ENCODE measurements at places on chromosomes 16 and 17.

DNA sequence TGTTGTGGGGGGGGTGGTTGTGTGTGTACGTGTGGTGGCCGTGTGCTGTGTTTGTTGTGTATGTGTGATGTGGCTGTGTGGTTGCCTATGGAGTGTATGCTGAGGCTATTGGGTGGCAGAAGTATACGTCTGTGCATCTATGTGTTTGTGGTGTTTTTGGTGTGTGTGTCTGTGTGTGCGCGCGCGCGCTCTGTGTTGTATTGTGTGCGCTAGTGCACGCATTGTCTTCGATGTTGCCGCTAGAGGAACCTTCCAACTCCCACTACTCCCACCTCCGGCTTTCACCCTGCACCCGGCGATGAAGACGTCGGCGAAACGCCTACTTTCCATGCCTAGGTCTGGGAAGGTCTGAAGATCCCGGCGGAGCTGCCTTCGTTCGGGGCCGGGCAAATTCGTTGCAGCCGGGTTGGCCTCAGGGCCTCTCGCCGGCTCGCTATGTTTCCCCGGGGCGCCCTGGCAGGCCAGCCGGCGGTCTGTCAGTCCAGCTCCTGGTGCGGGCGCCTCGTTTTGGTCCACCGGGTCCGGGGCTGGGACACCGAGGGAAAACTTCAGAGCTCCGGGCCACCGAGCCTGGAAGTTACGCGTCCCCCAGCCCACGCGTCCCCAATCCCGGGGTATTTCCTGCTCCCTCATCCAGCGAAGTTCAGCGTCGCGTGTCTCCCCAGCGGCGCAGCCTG, 5.2 kb upstream of the DLX4 start:
- DNase-seq: no peak

DNA sequence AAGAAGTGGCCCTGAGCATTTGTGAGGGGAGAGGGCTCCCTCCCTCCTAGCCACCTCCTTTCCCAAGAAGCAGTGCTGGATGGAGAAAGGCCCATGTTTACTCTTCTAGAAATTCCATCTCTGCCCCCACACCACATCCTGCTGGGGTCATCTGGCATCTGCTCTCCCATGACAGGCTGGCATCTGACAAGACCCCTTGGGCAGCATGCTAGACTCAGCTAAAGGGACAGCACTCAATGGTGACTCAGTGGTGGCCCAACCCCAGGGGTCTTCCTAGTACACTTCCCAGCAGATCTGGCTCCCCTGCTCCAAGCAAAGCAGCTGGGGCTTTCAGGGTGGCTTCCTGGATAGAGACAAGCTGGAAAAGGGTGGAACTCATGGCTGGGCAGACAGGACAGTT, 14.4 kb downstream of the SLC38A7 start:
- no peak for DNase-seq

DNA sequence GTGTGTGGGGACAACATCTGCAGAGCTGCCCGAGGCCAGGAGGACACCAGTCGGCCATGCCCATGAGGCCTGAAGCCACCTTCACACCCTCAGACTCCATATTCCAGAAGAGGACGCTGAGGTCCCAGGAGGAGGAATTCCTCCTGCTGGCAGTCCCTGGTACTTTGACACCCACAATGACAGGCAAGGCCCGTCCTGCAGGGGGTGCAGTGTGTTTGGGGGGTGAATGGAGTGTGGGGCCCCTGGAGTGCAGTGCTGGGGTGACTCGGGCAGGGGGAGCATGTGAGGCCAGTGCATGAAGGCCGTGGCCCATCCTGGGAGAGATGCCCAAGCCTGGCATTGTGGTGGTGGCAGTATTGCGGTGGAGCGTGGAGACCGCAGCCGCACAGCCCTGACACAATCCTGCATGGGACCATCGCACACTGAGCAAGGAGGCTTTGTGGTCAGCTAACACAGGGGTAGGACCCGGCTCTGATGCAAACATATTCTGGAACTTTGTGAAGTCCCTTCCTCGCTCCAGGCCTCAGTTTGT, 52.2 kb downstream of the ZDHHC7 start:
- DNase-seq: no peak

GRCh38 chr17:68399638-68400403, 57.5 kb downstream of the WIPI1 start:
- DNase-seq: no peak

DNA sequence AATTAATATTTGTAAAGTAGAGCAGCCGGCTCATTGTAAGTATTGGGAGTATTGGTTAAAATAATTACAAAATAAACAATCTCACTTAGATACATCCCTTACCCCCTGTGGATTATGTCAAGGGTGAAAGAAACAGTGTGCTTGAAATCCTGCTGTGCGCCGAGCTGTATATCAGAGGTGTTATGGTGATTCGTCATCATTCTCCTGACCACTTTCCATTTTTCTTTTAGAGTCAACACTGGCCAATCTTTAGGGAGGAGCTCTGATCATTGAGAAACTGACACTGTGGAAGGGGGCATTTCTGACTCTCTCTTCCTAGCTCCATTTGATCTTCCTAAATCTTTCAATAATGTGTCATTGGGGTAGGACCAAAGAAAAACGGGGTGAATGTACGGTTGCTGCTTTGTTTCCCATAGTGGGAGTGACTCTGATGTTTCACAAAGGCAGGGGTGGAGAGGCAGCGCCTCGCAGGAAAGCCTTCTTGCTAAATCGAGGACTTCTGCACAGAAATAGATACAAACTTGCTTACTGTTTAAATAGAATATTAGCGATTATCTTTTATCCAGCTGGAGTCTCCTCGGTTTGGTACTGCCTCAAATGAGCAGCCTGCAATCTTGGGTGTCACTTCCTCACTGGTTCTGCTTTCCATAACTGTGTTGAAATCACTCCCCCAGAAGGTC, 123.4 kb downstream of the PRKCB start:
- DNase-seq: no peak

- no peak for DNase-seq
Observed at GRCh38 chr17:13353590-13353989, 248.1 kb downstream of the HS3ST3A1 start.

DNA sequence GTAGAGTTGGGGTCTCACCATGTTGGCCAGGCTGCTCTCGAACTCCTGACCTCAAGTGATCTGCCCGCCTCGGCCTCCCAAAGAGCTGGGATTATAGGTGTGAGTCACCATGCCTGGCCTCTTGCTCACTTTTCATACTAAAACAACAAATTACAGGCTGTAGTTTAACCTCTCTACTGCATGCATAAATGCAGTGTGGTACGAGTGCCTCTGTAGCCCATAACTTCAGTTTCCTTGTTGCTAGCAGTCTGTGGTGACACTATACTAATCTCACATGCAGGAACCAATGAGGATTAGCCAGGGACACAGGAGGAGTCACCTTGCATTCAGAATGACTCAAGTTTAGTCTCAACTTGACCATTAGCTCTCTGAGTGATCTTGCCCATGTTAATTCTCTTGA, 20.1 kb downstream of the HMOX2 start:
- DNase-seq: no peak

GRCh38 chr16:74461826-74462225, 40.5 kb upstream of the CLEC18B start:
- no peak for DNase-seq

GRCh38 chr16:23679274-23679985, 741 bp downstream of the PLK1 start:
- DNase-seq: no peak

DNA sequence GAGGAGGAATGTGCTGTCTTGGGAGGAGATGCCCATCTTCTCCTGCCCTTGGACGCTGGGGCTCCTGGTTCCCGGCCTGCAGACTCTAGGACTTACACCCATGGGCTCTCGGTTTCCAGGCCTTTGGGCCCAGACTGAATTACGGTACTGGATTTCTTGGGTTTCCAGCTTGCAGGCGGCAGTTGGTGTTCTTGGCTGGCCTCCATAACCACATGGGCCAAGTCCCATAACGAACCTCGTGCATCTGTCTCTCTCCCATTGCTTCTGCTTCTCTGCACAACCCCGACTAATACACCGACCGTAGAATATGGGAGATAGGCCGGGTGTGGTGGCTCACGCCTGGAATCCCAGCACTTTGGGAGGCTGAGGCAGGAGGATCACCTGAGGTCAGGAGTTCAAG, 162.6 kb downstream of the SDK2 start:
- DNase-seq: no peak

DNA sequence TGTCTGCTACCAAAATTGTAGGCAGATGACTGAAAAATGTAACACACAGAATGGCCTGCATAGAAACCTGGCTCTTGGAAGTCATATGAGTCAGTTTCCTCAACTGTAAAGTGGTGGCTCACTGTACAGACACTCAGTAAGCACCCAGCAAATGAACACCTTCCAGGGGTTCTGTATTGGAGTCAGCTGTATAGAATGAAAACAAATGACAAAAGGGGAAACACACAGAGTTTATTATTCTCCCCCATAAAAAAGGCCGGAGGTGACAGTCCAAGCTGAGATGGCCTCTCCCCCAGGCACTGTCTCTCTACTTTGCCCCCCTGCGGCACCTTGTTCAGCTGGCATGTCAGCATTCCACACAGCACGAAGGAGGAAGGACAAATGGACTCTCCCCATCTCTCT, 6.2 kb upstream of the MEOX1 start:
- no peak for DNase-seq

- DNase-seq: no peak
Observed at GRCh38 chr17:6474906-6475305, 30.7 kb downstream of the PIMREG start.

DNA sequence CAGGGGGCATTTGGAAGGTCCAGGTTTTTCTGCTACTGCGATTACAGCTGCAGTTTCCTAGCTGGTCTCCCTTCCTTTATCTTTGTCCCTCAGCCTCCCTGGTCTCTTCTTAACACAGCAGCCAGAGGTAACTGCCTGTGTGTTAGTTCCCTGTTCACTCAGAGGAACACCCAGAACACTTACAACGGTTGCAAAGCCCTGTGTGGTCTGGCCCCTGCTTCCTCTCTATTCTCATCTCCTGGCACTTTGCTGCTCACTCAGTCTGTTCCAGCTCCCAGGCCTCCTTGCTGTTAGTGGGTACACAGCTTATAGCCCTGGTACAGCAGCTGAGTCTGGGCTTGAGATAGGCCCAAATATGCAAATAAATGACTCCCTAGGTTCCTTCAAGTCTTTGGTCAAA, 16.4 kb downstream of the NTN1 start:
- no peak for DNase-seq

DNA sequence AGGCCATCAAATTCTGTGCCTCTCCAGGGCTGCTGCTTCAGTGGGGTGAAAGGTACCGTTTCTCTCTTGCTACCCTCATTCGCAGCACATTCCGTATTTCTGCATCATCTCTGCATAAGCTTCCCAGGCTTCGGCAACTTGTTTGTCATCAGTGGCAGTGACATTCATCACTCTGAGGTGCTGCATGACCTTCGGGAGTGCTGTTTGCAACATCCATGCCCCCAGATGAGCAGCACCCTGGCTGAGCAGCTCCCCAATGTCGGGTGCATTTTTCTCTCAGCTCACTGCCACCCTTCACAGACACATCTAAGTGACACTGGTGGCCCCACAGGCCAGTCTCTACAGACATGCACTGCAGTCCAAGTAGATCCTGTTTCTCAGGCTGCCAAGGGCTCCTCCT, 3.8 kb downstream of the CREBBP start:
- no peak for DNase-seq

DNA sequence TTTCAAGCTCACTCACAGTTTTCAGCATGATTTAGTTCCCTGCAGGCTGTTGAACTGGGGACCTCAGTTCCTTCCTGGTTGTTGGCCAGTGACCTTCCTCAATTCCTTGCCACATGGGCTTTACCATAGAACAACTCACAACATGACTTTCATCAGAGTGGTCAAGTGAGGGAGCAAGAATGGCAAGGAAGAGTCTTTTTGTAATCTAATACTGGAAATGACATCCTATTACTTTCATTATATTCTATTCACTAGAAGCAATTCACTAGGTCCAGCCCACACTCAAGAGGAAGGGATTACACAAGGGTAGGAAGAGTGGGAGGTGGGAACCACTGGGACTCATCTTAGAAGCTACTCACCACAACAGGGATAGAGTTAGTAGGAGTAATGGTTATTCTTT, 57.6 kb downstream of the SYT17 start:
- DNase-seq: no peak

GRCh38 chr16:69691980-69692911, 34.1 kb downstream of the NQO1 start:
- no peak for DNase-seq

DNA sequence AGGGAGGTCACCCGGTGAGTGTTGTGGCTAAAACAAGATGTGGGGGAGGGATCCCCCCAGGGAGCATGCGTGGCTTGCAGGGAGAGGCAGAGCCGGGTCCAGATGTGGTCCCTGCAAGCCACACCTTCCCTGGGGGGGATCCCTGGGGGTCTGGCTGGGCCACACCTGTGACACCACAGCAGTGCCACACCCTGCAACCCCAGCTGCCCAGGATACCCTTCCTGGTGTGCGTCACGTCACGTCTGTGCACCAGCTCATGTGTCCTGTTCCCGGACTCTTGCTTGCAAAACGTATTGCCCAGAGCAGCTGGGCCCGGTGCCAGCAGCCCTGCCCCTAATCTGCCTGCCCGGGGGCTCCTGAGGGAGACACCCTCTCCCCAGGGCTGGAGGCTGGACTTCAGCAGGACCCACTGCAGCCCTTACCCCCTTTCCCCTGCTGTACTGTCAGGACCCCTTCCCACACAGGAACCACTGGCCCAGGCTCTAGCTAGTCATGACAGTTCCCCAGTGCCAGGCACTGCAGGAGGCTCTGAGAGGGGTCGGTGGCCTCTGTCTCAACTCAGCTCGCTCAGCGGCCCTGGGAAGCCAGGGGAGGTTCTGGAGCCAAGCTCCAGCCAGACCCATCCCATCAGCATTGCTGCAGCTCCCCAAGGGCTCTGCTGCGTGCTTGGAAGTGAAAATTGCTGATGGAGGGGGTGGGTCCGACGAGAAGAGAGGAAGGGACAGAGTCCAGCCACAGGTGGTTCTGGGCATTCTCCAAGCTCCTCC, 25.8 kb upstream of the ACSF3 start:
- DNase-seq: no peak

DNA sequence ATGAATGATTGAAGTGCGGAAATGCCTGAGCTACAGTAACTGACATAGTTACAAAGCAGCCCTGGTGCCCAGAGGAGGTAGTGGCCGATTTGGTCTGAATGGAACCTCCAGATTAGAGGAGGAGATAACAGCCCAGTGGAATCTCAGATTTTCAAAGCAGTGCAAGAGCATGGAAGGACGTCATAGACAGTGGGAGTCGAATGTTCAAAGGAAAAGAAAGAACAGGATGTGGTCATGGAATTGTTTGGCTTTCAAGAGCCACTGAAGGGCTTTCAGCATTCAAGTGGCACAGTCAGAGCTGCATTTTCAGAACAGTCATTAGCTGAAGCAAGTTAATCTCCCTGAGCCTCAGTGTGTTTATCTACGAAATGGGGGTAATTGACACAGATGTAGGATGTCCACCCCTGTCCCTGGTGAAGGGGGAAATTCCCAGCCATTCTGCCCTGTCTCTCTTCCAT, 104.6 kb upstream of the CACNG3 start:
- DNase-seq: no peak

DNA sequence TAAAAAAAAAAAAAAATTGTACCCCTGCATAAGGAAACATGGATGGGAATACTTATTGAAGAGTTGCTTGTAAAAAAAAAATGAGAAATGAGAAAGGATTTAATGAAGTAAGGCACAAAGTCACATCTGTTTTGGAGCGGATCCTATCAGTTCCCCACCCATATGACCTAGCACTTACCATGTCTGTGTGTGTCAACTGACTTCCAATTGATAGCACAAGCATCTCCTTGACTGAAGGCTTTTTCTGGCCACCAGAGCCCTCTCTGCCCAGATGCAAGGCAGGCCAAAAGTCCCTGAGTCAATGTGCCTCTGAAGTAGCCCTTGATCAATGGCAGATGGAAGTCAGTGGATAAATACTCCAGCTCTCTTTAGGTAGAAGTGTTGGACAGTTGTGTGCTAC, 13.4 kb upstream of the NLK start:
- no peak for DNase-seq

- no peak for DNase-seq
Observed at GRCh38 chr17:29237476-29238132, 9.1 kb upstream of the CRYBA1 start.

GRCh38 chr17:29169806-29170591, 10.2 kb downstream of the MYO18A start:
- no peak for DNase-seq
